ENCODE measurements at places on chromosomes 5 and 9.
A peak's percentile ranks its signal among the peaks of the same experiment; 100 is the strongest.

DNA sequence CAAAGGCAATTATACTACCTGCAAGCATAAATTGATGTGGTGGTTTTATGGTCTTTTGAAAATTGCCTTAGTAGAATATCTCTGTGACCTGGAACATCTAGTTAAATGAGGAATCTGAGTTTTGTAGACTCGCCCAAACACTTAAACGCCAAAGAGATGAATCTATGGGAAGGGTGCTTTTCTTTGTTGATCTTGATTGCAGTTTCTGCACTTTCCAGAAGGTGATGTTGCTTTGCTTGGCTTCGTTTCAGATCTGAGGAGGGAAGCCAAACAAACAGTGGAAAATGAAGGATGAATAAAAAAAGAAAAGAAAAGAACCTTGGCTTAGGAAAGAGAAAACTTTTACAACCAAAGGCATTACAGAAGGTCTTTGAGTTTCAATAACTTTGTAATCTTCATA lies 1021.2 kb downstream of the NR2F1-AS1 start:
- ATAC-seq: no peak

GRCh38 chr5:135488727-135489465 lies 36.7 kb upstream of the TIFAB start:
- no peak for ATAC-seq

- no peak for ATAC-seq
Measured at GRCh38 chr9:8036914-8037524, 237.4 kb upstream of the DMAC1 start.

DNA sequence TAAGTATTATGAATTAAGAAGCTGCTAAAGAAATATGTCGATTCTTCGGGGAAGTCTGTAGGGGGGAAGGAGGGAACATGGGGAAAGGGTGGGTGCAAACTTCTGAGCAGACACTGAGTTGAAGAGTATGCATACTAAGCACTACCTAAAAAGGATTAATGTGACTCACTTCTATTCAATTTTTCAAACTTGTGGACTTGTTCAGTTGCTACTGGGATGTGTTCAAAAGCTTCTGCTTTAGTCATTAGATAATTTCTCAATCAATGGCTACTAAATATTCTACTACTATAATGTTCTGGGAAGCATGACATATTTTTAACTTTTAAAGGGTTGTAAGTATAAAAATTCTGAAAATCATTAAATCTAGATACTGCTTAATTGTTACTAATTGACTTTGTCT lies 109.7 kb upstream of the FER start:
- ATAC-seq: no peak

- ATAC-seq: no peak
Measured at GRCh38 chr9:104841601-104842141, 77.7 kb downstream of the NIPSNAP3B start.

- no peak for ATAC-seq
Measured at GRCh38 chr5:152472083-152472482, 67.0 kb upstream of the NMUR2 start.

GRCh38 chr9:121963528-121963995 lies 129.5 kb downstream of the TTLL11 start:
- ATAC-seq: no peak

- no peak for ATAC-seq
Measured at GRCh38 chr5:162916368-162916767, 521.0 kb upstream of the CCNG1 start.

- no peak for ATAC-seq
Measured at GRCh38 chr5:127595484-127596368, 53.2 kb upstream of the CTXN3 start.

DNA sequence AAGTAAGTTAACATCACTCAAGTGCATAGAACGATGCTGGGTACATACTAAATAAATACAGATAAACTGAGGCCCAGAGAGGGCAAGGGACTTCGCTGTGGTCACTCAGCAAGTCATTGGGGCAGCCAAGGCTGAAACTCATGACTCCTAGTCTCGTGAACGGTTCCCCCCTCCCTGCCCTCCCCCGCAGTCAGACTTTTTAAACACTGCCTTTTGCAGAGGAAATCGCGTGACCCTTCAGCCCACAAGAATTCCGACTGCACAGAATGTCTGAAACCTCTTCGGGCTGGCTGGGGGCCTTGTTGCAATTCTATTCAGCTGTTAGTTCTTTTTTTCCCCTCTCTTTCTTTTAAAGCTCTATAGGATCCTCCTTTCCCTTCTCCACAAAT lies 28.1 kb downstream of the NEK6 start:
- peak; percentile 30 for ATAC-seq

Data from activated CD4-positive, CD25-positive, alpha-beta regulatory T cell treated with anti-CD3 and anti-CD28 coated beads, Interleukin-2, amount 50 U/mL, for 24 hours (primary cell).